NCI-H460 (cell line): ENCODE measurements at places on chromosomes 7 and 10. TPM values are rescaled to one million over a fixed set of nuclear protein-coding genes. Genes with fewer than 3 reads are reported as not detected.

GRCh38 chr7:22667562-22668239 is 59.3 kb upstream of the IL6 start:
- no peak for DNase-seq

The EMX2 gene
- total RNA-seq, result not detected in 2 replicates

The LRWD1 gene
- 25.2 and 28.4 TPM in 2 replicates for total RNA-seq

GRCh38 chr7:68423356-68423755 is 1174.9 kb upstream of the AUTS2 start:
- DNase-seq, result no peak

The SLC13A1 gene
- total RNA-seq, result not detected in 2 replicates

DNA sequence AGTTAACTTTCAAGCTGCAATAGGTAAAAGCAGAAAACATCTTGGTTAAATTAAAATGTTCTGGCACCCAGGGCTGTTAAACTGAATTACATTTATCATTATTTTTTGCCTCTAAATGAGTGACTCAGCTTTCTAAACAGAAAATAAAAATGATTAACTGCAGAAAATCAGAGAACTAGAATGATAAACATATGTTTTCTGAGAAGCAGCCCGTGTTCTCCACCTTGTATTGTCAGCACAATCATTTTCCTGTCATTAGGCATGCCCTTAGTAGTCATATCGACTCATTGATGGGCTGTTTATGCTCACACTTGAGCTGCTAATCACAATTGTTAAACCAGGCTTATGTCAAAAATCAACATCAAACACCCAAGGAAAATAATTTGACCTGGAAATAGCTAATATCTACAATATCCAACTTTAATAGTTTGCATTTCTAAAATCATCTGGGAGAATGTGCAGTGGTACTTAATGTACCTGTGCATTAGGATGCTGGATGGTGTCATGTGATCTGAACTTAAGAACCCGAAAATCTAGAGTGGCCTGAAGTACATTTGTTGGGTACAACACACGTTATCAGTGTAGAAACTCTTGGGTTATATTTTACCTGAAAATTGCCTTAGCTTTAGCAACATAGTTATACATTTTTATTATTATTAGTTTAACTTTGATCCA is 2.3 kb downstream of the MDFIC start:
- DNase-seq, result no peak

The CADPS2 gene
- total RNA-seq, result 17.2 and 18.0 TPM in 2 replicates

- DNase-seq, result no peak
These were observed 9.5 kb downstream of the GLI3 start for GRCh38 chr7:42227541-42227935.

- DNase-seq, result no peak
These were observed 295.0 kb downstream of the BICC1 start for GRCh38 chr10:58807629-58808022.

- no peak for DNase-seq
These were observed 145.4 kb downstream of the ARHGAP22 start for GRCh38 chr10:48459270-48460150.

- DNase-seq, result no peak
These were observed 45.5 kb upstream of the GPAM start for GRCh38 chr10:112229096-112229495.
